Naive thymus-derived CD4-positive, alpha-beta T cell (primary cell): ENCODE measurements at places on chromosomes 2 and 18. TPM values are rescaled to one million over a fixed set of nuclear protein-coding genes. Genes with fewer than 3 reads are reported as not detected.
A peak's percentile ranks its signal among the peaks of the same experiment; 100 is the strongest.

DNA sequence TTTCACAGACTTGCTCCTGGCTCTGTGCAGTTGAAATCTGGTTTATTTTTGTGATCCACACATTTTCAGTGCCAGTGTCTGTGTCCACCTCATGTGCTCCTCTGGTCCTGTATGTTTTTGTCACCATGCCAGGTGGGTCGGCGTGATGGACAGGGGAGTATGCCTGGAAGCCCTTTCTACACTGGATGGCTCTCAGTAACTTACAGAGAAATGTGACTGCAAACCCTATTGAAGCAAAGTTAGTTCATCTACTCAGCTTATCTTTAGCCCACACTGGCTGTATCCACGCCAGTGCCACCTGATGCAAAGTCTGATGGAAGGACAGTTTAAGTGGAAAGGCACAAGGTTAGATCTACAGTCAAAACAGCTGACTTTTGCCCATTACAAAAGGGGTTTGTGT is 4.3 kb downstream of the IMPA2 start:
- no peak for DNase-seq
- H3K27ac ChIP-seq = no peak overlapping the region
- no peaks in the 10 kb centered on the region for H3K4me1 ChIP-seq
- H3K4me3 ChIP-seq = no peak overlapping the region
- H3K36me3 ChIP-seq = no peaks in the 10 kb centered on the region
- no peaks in the 10 kb centered on the region for H3K27me3 ChIP-seq

DNA sequence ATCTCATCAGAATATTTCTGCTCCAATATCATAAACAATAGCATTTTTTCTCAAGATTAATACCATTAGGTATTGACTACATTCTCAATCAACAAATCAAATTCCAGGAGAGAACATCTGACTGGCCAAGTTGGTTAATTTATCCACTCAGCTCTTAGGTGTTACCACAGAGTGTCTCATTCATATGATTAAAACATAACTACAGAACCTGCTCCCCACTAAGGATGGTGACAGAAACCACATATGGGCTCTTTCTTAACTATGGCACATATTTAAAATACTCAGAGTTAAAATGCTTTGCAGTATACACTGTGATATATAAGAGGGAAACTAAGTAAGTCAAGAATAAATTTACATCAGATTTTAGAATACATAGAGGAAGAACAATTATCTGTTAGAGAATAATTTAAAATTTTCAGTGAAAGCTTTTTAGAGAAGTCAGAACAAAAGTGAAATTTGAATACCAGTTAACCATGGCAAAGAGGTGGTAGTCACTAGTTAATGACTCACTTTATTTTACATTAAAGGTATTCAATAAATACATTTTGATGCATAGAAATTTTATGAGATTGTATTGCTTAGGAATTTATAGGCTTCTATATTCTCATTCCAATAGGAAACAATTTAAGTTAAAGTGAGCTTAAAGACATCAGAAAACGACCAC is 1120.8 kb upstream of the TMEFF2 start:
- no peak overlapping the region for H3K4me3 ChIP-seq
- DNase-seq = no peak
- H3K27ac ChIP-seq = no peak overlapping the region
- H3K4me1 ChIP-seq = no peaks in the 10 kb centered on the region
- H3K27me3 ChIP-seq = no peaks in the 10 kb centered on the region

DNA sequence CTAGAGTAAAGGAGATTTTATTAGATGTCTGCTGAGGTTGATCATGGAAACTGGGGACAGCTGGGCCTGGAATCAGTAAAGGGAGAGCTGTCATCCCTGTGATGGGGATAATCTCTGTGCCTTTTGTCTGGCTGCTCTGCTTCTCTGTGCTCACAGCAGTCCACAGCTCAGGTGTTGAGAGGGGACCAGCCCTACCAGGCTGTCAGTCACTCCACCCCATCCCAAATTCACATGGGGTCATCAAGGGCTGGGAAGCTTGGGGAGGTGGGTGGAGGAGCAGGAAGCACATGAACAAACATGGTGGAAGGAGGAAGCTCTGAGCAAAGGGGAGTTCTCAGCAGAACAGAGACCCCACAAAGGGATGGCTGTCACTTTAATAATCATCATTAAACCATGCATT is 13.7 kb upstream of the LRRFIP1 start:
- H3K4me1 ChIP-seq = peaks cover 19% of the 10 kb centered on the region
- H3K4me3 ChIP-seq = no peak overlapping the region
- no peaks in the 10 kb centered on the region for H3K36me3 ChIP-seq
- H3K27me3 ChIP-seq = no peaks in the 10 kb centered on the region

DNA sequence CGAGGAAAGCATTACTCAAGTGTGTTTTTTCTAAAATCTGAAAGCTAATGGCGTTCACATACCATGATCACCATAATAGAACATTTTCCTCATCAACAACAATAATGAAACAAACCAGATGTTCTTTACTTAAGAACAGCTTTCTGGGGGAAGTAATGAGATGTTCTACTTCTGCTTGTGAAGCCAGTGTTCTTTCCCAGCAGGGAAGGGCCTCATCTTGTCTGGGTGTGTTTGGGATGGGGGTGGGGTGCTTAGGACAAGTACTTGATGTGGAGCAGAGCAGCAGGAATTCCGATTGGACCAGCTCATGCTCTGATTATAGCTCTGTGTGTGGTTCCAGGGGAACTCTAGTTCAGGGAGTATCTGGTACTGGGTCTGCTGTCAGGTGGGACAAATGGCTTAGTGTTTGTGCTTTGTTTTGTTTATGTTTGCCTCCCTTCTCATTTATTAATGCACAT is 163.0 kb upstream of the NOSTRIN start:
- H3K27ac ChIP-seq = no peak overlapping the region
- no peaks in the 10 kb centered on the region for H3K27me3 ChIP-seq
- no peaks in the 10 kb centered on the region for H3K4me1 ChIP-seq
- no peak overlapping the region for H3K4me3 ChIP-seq
- no peak for DNase-seq
- H3K36me3 ChIP-seq = no peaks in the 10 kb centered on the region

- no peaks in the 10 kb centered on the region for H3K36me3 ChIP-seq
- H3K4me3 ChIP-seq = no peak overlapping the region
- no peaks in the 10 kb centered on the region for H3K27me3 ChIP-seq
- no peak for DNase-seq
- H3K27ac ChIP-seq = no peak overlapping the region
Measured at GRCh38 chr2:198448789-198449188, 644.4 kb downstream of the PLCL1 start.

DNA sequence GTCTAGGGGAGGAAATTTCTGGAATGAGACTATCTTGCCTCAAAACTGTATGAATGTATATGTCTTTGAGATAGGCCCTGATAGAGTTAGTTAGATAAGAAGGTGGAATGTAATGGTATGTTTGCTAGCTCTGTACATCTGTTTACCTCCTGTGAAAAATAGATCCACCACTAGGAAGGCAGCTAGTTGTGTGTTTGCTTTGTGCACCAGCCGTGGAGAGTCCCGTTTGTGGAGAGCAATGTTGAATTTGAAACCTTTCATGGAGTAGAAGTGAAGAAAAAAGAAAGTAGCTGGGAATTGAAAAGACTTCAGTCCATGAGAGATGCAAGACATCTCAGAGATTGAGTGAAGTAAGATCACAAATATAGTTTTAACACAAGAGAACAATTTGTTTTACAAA is 25.4 kb downstream of the ASXL3 start:
- H3K36me3 ChIP-seq = no peaks in the 10 kb centered on the region
- no peaks in the 10 kb centered on the region for H3K4me1 ChIP-seq
- no peak overlapping the region for H3K27ac ChIP-seq

DNA sequence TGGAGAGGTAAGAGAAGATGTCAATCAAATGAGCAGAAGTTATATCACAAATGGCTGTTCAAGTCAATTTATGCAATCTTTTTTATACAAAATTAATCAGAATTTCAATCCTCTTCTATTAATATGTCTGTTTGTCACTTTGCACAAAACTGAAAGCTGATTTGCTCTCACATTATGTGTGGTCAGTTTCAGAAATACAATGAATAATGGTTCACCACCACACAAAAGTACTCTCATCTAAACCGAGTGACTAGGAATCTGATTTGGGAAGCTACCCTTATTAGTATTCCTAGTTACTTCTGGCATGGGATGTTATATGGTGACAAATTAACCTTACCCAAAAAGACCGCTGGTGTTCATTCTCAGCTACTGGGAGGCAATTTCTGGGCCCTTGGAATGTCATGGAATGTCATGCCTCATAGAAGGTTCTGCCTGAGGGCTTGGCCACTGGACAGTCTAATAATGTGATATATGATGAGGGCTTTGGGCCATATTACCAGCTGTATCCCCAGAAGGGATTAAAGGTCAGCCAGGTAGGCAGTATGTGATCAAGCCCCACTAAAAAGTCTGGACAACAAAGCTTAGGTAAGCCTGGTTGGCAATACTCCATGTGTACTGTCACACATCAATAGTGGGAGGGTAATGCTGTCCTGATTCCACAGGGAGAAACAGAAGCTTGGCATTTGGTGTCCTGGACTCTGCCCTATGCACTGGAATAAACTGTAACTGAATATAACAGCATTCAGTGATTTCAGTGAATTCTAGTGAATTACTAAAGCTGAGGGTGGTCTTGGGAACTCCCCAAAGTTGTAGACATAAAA is 113.2 kb downstream of the PIGN start:
- H3K27ac ChIP-seq = no peak overlapping the region
- H3K4me3 ChIP-seq = no peak overlapping the region
- H3K4me1 ChIP-seq = no peaks in the 10 kb centered on the region
- no peak for DNase-seq
- H3K27me3 ChIP-seq = no peaks in the 10 kb centered on the region
- no peaks in the 10 kb centered on the region for H3K36me3 ChIP-seq

DNA sequence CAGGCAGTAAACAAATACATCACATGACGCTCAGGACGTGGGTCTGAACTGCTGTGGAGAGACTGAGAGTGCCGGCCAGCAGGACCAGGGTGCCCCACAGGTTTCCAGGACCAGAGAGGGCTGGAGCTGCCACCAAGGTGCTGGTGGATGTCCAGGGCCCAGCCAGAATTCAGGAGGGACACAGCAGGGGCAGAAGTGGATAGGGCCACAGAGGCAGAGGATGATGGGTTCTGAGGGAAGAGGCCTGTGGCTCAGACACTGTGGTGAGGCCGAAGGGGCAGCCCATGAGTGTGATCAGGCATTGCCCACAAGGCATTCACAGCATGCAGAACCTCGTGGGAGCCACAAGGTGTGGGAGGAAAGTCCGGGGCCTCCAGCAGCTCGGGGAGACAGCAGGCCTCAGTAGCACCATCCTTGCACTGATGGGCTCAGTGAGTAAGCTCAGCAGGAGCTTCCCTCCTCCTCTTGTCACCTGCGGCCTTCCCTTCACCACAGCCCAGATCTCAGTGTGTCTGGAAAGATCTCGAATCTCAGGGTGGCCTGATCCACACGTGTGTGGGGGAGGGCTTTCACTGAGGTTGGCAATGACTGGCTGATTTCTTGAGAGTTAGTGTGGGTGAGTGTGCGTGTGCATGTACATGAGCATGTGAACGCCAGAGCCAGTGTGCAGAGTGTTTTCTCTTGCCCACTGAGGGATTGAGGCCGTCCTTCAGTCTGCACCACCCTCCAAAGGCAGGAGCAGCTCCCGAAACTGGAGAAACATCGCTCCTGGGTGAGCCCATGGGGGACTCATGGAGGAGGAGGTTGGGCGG is 181.8 kb upstream of the RAB6C start:
- H3K4me3 ChIP-seq = no peak overlapping the region
- no peaks in the 10 kb centered on the region for H3K36me3 ChIP-seq
- DNase-seq = no peak
- H3K27ac ChIP-seq = no peak overlapping the region
- no peaks in the 10 kb centered on the region for H3K4me1 ChIP-seq
- no peaks in the 10 kb centered on the region for H3K27me3 ChIP-seq

GRCh38 chr2:114784890-114785583 is 342.6 kb downstream of the DPP10 start:
- H3K27me3 ChIP-seq = no peaks in the 10 kb centered on the region
- no peak overlapping the region for H3K4me3 ChIP-seq
- no peaks in the 10 kb centered on the region for H3K4me1 ChIP-seq
- no peaks in the 10 kb centered on the region for H3K36me3 ChIP-seq

- H3K4me3 ChIP-seq = no peak overlapping the region
- no peak overlapping the region for H3K27ac ChIP-seq
- no peaks in the 10 kb centered on the region for H3K36me3 ChIP-seq
- no peaks in the 10 kb centered on the region for H3K27me3 ChIP-seq
Measured at GRCh38 chr18:23998018-23998417, 16.5 kb upstream of the TTC39C start.

DNA sequence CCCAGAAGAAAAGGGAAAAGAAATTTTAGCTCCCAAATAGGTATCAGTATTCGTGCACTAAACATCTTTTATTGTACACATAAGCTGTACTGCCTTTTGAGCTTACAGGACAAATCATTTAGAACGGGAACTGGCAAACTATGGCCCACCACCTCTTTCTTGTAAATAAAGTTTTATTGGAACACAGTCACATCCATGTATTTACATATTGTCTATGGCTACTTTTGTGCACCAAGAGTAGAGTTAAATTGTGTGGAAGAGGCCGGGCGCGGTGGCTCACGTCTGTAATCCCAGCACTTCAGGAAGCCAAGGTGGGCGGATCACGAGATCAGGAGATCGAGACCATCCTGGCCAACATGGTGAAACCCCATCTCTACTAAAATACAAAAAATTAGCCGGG is 5.7 kb downstream of the TM4SF20 start:
- H3K27me3 ChIP-seq = no peaks in the 10 kb centered on the region
- DNase-seq = no peak
- H3K36me3 ChIP-seq = no peaks in the 10 kb centered on the region
- no peak overlapping the region for H3K27ac ChIP-seq
- no peaks in the 10 kb centered on the region for H3K4me1 ChIP-seq
- no peak overlapping the region for H3K4me3 ChIP-seq

GRCh38 chr2:235594041-235594440 is 100.2 kb downstream of the AGAP1 start:
- no peaks in the 10 kb centered on the region for H3K36me3 ChIP-seq
- no peaks in the 10 kb centered on the region for H3K27me3 ChIP-seq
- no peak overlapping the region for H3K4me3 ChIP-seq
- H3K4me1 ChIP-seq = no peaks in the 10 kb centered on the region
- H3K27ac ChIP-seq = no peak overlapping the region

DNA sequence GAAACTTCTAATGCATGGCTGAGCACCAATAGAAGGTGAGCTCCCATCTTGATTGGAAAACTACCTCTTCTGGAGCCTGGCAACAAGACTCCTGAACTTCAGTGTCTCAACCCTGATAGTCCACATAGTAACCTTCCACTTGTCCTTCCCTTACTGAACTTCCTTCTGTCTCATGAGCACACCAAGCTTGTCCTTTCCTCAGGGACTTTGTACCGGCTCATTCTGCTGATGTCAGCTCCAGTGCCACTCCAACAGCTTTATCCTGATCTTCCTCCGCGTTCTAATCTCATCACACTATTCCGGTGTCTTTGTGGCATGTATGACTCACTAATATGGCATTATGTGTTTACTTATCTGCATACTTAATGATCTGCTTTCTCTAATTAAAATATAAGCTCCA is 862.0 kb upstream of the ID2 start:
- H3K27ac ChIP-seq = no peak overlapping the region
- no peaks in the 10 kb centered on the region for H3K36me3 ChIP-seq
- DNase-seq = no peak

GRCh38 chr2:10444463-10444862 is 3.7 kb downstream of the ODC1 start:
- H3K36me3 ChIP-seq = peaks cover 53% of the 10 kb centered on the region
- no peak for DNase-seq
- peaks cover 8% of the 10 kb centered on the region for H3K4me1 ChIP-seq

- peaks cover 29% of the 10 kb centered on the region for H3K4me1 ChIP-seq
- DNase-seq = no peak
- peak overlapping the region; percentile 32 for H3K4me3 ChIP-seq
Measured at GRCh38 chr2:38722271-38723061, 28.7 kb downstream of the SRSF7 start.

Gene RGPD3
- 0.32 TPM for total RNA-seq

Gene DSC3
- not detected in 2 replicates for total RNA-seq

Gene ZEB2
- 4.2 TPM for total RNA-seq

Gene MERTK
- total RNA-seq = 0.15 and 0.22 TPM in 2 replicates

Gene TUBA3E
- not detected for total RNA-seq
